ENCODE measurements at places on chromosomes 3 and 15.
A peak's percentile ranks its signal among the peaks of the same experiment; 100 is the strongest.

DNA sequence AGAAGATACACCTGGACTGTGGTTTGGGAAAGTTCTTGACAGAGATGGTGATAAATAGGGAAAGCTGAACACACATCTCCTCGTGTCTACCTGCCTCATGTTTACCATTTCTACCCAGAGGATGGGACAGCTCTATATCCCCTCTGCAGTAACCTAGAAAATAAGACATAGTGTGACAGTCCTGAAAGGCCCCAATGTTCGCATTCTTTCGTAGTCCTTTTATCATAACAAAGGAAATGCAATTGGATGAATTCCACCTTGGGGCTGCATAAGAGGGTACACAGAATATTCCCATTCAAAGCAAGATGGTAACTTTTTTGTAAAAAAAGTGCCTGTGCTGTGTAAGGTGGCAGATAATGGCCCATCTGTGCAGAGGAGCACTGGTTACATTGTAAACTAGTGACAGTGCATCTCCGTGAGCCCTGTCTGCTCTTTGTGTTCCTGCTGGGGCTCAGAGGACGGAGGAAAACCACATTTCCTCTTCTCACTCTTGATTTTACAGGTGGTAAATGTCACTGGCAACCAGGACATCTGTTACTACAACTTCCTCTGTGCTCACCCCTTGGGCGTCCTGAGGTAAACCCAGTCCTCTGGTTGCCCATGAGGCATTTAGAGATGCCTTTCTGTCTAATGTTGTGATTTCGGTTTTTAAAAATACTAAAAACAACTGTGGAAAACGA is 74.3 kb downstream of the SIDT1 start:
- DNase-seq = peak; percentile 8

DNA sequence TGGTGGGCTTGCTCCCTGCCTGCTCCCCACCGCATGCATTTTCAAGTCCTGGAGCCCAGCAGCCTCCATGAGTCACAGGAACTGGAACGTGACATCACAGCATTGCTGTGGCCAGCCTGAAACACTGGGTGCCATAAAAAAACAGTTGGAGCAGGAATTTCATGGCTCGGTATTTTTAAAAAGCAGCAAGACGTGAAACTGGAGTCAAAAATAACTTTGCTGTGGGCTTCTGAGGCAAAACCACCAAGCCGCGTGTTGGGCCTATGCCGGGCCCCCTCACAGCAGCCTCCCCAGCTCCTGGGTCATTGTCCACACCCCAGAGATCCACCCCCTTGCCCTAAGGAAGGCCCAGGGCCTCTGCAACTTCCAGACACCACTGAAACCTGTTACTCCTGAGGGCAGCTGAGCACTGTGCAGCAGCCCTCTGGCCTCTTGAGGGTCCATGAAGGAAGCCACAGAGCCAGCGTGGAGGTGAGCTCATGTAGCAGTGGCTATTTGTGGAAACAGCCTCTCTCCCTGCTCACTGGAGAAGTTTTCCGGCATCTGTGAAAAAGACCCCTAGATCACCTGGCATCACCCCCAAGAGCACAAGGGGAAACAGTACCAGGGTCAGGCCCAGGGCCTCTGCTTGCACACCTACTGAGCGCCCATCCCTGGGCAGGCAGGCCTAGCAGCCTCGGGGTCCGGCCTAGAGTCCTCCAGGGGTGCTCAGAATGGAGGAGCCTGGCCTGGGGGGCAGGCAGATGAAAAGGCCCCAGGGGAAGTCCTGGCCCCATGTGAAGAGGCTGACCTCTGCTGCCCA is 34.0 kb upstream of the DUSP7 start:
- DNase-seq = no peak

- DNase-seq = no peak
These were observed 896.9 kb downstream of the DIPK2A start for GRCh38 chr3:144868506-144868905.

DNA sequence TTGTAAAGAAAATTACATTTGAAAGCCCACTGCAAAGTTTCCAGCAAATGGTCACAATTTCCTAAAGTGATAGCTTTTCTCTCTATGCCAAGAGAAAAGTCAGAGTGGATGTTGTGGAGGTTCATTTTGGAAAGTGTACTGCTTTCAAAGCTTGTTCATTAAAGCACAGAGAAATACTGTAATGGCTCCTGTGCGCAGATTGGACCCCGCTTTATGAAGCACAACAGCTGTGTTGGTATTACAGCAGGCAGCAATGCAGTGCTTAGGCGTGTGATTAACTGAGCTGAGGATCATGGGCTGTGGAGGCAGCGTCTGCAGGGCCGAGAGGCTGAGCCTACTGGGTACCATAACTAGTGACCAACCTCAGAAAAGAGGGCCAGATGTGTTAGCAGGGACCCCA is 478.4 kb upstream of the CFAP20DC start:
- no peak for DNase-seq

DNA sequence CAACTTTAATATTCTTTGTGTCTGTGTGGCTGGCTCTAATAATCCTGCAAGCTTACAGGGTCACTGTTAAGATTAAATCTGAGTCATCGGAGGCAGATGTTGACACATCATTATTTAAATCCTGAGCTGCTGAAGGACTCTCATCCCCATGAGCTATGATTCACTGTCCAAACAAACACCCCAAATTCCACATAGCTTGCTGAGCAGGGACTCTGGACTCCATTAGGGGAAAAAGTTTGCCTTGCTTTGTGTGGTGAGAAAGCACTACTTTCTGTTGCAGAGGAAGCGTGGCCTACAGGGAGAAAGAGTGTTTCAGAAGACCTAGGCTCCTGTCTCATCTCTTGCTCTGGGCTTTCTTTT is 213.7 kb downstream of the PDCD6IP start:
- DNase-seq = no peak

- no peak for DNase-seq
These were observed 47.4 kb downstream of the UACA start for GRCh38 chr15:70715840-70716485.

DNA sequence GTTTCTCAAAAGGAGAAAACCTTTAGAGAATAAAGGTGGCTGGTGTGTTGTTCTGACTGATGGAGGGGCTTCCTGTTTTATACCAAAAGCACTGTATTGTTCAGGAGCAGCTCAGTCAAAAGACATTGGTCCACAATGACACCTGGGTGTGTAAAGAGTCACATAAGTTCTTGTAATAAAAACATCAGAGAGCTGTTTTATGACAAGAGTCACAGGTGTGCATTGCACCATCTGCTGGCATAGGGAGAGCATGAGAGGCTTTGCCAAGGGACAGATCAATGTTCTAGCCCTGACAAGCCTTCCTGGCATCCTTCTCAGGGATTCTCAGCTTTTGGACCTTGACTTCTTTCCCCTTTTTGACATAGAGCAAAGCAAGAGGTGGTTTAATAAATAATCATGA is 20.4 kb downstream of the ARPP21 start:
- no peak for DNase-seq

GRCh38 chr3:122911901-122912300 is 115.7 kb downstream of the SEMA5B start:
- no peak for DNase-seq

- no peak for DNase-seq
These were observed 300.5 kb downstream of the ADAMTS17 start for GRCh38 chr15:100041127-100041828.

DNA sequence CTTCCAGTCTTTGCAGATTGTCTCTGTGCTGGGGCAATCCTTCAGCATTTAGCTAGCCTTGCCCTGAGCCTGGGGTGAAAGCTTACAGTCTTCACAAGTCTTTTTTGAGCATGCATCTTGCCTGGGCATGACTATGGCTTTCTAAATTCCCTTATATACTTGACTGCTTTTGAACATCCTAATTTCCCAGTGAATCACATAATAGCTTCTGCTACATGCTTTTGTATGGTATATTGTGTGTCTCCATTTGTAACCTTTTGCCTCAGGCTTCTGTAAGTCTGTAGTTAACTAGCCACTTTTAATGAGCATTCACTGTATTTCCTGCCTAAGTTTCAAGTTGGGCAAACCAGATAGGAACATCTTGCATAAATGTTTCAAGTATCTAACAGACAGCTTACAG is 76.8 kb downstream of the CHCHD4 start:
- no peak for DNase-seq

DNA sequence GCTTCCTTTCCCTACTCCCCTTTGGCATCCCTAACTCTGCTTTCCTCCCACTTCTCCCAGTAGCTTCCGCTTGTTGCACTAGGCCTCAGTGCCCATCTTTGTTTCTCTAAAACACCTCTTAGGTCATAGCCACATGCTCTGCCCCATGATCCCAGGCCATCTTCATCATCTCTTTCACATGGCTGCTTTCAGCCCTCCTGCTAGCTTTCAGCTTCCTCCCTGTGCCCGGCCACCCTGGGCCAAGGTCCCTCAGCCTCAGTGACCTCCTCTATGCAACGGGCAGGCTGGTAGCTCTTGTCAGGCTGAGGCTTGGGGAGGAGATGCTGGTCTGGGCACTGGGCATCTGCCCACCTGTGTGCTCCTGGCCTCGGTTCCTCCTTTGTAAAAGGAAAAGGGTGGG is 2.3 kb downstream of the PLEKHO2 start:
- DNase-seq = no peak

- no peak for DNase-seq
These were observed 42.5 kb downstream of the EEFSEC start for GRCh38 chr3:128195802-128196201.

GRCh38 chr3:188207941-188208515 is 54.1 kb downstream of the LPP start:
- DNase-seq = no peak

DNA sequence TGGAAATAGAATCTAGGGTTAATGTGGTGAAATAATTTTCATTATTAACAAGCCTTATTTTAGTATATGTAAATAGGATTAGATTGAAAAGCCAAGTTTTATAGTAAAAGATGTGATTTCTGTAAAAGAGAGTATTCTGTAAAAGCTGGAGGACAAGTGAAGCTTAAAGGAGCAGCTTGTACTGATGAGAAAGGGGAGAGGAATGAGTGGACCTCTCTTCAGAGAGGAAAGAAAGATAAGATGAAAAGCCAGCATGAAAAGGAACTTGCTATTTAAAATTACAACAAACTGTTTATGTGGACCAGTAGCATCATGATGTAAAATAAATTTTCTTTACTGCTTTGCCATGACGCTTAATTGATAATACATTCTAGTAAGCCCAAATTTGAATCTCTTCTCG is 18.5 kb downstream of the ALCAM start:
- no peak for DNase-seq

GRCh38 chr3:189132231-189132671 is 39.5 kb upstream of the TPRG1 start:
- DNase-seq = peak; percentile 66

DNA sequence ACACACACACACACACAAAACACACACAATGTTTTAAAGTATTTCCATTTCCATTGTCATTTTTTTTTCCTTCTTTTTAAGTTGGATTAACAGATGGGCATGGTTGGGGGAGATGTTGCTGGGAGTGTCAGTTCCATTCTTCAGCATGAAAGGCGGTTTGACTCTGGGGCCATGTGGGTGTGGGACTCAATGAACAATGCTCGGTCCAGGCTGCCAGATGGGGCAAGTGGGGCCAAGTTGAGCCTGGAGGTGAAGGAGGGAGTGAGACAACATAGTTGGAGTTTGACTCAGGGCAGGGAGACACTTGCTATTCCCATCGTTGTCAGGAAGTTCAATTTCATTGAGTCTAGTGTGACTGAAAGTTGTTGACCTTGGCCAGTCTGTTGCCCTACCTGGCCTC is 125.3 kb downstream of the TLE3 start:
- DNase-seq = no peak

DNA sequence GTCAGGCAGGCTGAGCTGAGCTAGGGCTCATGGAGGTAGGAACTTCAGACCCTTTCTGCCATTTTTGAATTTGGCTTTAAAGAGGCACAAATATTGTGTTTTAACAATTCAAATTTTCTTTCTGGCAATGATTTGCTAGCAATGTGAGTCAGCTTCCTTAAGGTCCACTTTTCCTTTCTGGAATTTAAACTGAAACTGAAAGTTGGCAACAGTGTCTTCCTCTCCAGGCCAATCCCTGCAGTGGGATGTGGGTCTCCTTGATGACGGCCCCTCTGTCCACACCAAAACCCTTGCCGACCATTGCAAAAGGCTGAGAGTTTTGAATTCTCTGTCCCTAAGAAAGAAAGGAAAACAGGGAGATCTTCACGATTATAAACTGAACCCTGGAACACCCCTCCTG is 27.1 kb downstream of the RPSA start:
- DNase-seq = no peak

- no peak for DNase-seq
These were observed 252.4 kb upstream of the CCDC54 start for GRCh38 chr3:107124885-107125284.

DNA sequence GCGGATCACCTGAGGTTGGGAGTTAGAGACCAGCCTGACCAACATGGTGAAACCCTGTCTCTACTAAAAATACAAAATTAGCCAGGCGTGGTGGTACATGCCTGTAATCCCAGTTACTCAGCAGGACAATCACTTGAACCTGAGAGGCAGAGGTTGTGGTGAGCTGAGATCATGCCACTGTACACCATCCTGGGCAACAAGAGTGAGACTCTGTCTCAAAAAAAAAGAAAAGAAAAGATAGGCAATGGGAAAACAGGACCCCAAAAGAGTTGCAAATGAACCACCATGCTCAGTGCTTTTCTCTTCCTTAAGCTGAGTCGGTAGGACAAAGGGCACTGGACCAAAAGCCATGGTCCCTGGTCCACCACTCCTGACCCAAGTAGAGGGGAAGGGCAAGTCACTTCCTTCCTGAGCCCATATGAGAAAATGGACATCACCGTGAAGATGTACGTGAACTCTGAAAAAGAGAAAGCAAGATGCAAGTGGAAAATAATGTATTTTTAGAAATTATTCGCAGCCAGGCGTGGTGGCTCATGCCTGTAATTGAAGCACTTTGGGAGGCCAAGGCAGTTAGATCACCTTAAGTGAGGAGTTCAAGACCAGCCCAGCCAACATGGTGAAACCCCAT is 2.6 kb downstream of the ITGB5 start:
- no peak for DNase-seq

DNA sequence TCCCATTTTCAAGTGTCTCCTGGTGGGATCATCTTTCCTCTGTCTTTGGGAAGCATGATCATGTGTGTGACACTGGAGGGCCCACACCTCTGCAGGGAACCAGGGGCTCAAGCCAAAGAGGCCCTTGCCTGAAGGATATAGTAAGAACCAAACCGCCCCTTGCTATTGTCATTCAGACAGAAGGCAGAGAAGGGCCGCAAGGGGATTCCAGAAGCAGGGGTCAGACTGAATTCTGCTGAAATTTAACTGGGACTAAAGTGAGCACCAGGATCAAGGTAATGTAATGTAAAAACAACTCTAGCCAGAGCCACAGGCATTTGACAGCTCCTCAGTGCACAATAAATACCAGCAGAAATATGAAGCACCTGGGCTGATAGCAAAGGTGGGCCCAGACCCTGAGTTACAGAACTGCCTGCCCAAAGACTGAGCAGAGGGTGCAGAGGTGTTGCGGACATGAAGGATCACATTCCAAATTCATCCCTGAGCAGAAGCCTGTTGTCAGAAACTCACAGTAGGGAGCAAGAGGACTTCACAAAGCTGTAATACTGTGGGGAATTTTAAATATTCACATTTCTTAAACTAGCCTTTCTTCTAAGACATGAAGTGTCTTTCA is 46.0 kb upstream of the RASGRF1 start:
- no peak for DNase-seq

GRCh38 chr3:153110041-153110440 is 52.0 kb upstream of the RAP2B start:
- DNase-seq = no peak
